ENCODE measurements at places on chromosomes 7 and 10.

DNA sequence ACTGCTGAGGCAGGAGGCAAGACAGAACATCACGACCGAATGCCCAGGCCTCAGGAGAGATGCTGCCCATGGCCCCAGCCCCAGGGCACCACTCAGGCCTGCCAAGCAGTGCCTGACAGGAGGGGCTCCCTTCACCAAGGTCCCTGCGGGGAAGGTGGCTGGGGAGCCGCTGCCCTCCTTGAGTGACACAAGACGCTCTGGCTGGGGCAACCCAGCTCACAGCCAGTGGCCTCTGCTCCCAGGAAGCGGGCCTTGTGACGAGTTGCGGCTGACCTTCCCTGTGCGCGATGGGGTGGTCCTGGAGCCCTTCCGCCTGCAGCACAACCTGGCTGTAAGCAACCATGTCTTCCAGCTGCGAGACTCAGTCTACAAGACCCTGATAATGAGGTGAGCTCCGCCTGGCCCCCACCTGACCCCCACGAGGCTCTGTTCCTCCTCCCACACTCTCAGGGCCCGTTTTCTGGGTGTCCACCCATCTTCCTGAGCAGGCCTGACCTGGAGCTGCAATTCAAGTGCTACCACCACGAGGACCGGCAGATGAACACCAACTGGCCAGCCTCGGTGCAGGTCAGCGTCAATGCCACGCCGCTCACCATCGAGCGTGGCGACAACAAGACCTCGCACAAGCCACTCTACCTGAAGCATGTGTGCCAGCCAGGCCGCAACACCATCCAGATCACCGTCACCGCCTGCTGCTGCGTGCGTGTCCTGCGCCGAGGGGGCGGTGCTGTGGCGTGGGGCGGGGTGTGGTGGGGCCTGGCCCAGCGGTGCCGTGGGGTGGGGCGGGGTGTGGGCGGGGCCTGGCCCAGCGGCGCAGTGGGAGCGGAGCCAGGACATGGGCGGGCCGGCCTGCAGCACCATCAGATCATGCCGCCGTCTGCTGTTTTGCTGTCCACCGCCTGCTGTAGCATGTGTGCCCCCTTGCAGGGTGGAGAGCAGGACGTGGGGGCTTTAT, 12.8 kb downstream of the ZMIZ2 start:
- DNase-seq: no peak

- no peak for DNase-seq
Observed at GRCh38 chr7:134565643-134566136, 16.8 kb downstream of the AKR1B15 start.

DNA sequence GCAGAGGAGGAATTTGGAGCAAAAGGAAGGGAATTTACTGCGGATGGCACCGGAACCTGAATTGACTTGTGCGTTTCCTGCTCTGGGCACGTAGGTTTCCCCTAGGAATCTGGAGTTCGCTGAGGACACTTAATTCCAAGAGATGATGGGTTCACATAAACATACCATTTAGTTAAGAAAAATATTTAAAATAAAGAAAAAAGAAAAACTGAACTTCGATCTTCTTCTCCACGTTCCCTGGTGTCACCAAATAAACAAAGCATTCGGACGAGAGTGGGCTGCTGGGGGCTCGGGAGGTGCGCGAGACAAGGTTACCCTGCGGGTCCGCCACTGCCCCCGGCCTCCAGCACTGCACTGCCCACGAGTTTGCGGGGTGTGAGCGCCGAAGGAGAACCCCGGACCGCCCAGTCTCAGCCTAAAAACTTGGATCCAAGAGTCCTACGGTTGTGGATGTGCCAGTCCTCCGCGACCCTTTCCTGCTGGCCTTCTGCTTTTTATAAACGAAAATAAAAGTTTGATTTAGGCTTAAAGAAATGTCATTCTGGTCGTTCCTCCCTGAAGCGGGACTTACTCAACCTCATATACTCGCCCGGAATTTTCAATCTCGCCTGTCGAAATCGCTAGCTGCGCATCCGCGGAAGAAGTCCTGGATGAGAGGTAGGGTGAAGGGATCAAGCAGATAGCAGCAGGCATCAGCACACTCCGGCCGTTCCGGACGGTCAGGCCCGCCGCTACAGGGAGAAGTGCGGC, 30.3 kb downstream of the SKIDA1 start:
- no peak for DNase-seq

- DNase-seq: no peak
Observed at GRCh38 chr7:47366211-47366610, 215.7 kb downstream of the TNS3 start.

DNA sequence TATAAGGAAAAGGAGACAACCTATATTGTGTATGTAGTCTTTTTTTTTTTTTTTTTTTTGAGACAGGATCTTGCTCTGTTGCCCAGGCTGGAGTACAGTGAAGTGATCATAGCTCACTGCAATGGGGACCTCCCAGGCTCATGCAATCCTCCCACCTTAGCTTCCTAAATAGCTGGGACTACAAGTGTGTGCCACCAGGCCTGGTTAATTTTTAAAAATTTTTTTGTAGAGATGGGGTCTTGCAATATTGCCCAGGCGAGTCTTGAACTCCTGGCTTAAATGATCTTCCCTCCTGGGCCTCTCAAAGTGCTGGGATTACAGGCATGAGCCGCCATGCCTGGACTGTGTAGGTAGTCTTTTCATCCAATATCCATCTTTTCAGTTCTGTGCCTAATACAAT, 78.7 kb upstream of the ARHGAP21 start:
- DNase-seq: no peak

DNA sequence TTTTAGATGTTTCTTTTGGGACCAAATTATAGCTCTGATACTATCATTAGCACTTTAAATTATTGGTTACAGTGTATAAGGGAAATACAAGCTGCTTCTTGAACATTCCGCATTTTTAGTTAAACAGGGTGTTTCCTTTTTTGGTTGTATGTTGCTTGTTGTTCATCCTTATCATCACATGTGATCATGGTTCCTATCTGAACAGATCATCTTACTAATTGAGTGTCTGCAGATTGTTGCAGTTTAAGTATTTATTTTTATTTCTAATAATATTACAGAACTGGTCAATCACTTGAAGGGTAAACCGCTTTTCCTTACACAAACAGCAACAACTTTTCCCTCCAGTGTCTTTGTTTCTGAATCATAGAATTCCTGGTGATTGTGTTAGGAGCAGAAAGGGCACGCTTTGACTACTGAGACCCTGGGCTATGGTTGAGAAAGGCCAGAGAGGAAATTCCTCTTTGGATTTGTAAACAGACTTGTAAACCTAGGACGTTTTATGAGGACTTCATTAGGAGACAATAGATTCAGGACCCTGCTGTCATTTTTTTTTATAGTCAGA, 37.2 kb downstream of the CHN2 start:
- DNase-seq: no peak

- no peak for DNase-seq
Observed at GRCh38 chr7:128017460-128017859, 13.8 kb downstream of the LRRC4 start.

- peak; percentile 75 for DNase-seq
Observed at GRCh38 chr10:93746844-93747284, 10.9 kb upstream of the LGI1 start.

GRCh38 chr10:131109726-131110125, 201.8 kb downstream of the TCERG1L start:
- no peak for DNase-seq

- DNase-seq: peak; percentile 90
Observed at GRCh38 chr10:12631216-12631615, 281.9 kb downstream of the CAMK1D start.

DNA sequence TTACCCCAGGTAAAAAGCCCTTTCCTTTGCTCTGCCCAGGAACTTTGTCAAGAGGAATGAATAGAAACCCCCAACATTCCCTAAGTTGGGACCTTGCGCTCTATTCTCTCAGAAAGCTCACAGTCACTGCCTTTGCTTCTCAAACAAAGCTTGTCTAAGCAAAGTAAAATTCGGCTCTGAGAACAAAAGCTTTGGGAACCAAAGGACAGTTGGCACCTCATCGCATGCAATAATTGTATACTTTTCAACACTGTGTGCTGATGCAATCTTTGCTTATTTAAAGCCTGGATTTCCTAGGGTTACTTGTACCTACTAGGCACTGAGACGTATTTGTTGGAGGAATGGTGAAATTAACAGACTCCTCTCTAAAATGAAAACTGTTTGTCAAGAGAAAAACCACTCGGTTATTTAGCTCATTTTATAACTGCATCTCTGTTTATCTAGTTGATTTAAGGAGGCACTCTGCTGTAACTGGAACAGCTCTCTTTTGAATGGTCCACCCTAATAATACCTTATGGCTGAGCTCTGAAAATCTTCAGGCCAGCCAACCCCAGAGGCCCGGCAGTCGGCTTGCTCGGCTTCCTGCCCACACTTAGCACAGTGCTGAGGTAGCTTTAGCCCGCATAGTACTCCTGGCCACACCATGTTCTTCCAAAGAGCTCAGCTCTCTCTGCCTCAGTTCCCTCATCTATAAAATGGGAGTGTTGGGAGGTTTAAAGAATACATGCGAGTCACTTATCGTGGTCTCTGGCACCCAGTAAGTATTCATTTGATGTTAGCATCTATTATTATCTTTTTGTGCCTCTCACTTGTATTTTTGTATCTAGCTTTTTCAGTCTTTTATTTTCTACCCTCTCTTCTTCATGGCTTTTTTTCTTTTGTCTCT, 80.2 kb upstream of the PRR15 start:
- peak; percentile 26 for DNase-seq

DNA sequence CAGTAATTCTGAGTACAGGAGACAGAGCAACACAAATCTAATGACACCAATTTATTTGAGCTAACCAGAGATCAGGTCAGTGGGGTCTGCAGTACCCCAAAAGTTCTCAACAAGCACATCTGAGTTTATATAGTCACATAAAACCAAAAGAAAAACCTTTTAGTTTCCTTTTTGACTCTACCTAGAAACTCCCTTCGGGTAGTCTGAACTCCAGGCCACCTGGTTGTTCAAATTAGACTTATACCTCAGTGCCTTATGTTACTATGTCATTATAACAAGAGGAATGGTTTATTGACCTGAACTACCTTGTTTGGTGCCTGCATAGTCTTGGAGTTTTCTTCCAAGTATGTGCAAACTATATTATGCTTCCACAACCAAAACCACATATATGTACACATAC, 14.6 kb downstream of the ZCWPW1 start:
- DNase-seq: no peak

DNA sequence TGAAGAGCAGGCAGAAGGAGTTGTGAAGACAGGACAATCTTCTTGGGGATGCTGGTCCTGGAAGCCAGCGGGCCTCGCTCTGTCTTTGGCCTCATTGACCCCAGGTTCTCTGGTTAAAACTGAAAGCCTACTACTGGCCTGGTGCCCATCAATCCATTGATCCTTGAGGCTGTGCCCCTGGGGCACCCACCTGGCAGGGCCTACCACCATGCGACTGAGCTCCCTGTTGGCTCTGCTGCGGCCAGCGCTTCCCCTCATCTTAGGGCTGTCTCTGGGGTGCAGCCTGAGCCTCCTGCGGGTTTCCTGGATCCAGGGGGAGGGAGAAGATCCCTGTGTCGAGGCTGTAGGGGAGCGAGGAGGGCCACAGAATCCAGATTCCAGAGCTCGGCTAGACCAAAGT, 1.5 kb downstream of the CHPF2 start:
- no peak for DNase-seq

GRCh38 chr7:121837462-121837861, 35.5 kb upstream of the PTPRZ1 start:
- no peak for DNase-seq

DNA sequence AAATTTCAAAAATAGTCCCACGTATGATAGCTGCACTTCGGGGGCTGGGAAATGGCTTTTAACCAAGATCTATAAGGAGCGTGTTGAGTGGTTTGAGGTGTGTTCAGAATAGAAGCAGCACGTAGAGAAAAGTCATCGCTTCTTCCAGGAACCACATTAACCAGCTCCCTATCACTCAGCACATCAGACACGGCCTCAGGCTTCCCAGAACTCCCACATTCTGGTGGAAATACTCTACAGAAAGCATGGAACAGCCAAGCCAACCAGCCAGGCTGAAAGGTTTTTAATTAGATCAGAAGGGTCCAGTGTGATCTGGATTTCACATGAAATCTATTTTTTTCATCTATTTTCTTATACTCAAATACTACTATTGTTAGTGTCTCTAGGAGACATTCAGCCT, 231.5 kb upstream of the NRP1 start:
- DNase-seq: no peak

DNA sequence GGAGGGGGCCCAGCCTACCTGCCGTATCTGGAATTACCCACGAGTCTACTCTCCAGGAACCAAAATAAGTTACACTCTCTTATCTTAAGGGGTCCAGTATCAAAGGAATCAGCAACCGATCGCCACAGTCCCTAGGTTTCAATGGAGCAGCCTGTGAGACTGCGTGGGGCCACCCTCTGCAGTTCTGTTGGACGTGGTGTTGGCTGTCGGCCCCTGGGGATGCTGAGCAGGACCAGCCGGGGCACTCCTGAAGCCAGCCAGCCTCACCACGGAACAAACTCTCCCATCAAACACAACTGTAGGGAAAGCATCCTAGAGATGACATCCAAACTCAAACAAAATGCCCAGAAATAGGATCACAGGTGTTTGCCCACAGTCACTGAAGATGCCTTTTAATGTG, 25.5 kb upstream of the ABLIM1 start:
- no peak for DNase-seq

- no peak for DNase-seq
Observed at GRCh38 chr10:35470925-35471315, 134.2 kb upstream of the GJD4 start.

DNA sequence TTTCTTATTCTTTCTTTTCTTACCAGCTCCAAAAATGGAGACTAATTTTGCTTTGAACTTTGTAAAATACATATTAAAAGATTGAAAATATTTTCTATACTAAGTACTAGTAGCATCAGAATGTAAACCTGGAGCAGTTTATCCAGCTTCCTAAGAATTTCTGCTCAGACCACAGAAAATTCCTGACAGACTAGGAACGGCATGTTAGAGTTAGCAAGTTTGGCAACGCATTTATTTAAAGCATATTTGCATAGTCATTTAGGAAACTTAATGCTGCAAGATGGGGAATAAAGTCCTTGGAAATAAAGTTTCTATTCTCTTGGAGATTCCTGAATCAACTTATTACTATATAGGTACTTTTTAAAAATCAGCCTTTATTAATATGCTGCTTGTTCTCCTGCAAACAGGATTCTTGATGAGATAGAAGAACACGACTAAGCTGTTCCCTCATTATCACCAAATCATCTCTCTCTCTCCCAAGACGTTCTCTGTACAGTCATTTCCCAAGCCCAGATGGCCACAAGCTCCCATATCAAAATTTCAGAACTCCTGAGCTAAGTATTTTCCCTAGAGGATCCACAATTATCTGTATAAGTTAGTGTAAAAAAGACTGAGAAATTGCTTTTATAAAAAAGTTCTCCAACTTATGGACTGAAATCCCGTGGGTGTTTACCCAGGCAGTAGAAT, 305.8 kb upstream of the NEBL start:
- no peak for DNase-seq

- DNase-seq: no peak
Observed at GRCh38 chr7:132080967-132081668, 495.2 kb downstream of the PLXNA4 start.
